ENCODE measurements at places on chromosomes 5 and 9.

- DNase-seq, result no peak
These were observed 3.6 kb downstream of the AK1 start for GRCh38 chr9:127873886-127874285.

- DNase-seq, result no peak
These were observed 2.3 kb downstream of the ACSL6 start for GRCh38 chr5:132008961-132009680.

DNA sequence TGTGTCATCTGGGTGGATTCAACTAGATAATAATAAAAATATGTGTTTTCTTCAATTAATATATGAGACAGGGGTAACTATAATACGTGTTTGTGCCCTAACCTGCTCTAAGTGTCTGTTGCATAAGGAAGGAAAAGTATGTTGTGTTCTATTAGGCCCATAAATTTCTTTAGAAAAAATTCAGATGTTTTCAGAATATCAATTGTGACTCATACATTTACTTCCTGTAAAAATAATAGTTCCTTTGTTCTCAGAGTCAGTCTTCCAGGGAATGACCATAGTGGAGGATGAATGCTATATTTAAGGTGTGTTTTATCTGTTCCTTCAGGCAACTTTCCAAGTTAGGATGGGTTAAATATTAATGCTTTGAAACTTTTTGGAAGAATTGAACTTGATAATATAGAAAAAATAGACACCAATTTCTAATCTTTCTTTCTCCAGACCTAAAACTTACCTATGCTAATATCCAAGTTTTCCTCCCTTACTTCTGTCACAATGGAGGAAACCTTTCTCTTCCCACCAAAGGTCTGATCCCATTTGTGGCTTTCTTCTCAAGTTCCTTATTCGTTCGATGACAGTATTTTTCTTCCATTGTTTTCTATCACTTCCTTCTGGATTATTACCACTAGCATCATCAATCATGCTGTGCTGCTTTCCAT is 49.9 kb downstream of the ISL1 start:
- no peak for DNase-seq

GRCh38 chr9:111456529-111456928 is 27.7 kb downstream of the ECPAS start:
- no peak for DNase-seq

DNA sequence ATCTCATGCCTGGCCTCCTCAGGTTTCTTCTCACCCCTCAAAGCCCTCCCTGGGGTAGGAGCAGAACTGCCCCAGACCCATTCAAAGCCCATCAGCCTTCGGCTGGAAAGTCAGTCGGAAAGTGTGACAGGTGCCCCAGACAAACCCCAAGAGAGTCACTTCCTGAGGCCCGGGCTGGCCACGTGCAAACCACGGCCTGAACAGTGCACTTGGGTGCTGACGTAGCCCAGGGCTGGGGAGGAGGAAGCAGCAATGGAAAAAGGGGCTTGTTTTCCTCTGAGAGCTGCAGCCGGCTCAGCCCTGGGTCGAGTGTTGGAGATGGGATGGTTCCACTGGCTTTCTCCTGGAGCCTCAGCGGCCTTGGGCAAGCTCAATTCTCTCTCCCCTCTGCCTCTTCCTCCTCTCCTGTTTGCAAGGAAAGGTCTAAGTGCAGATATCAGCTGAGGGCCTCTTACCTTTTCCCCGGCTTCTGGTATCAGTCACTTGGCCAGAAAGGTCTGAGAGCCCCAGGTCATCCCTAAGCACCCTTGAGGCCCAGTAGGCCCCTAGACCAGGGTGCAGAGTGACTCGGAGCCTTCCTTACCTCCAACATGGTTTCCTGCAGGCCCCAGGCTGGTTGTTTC is 5.9 kb upstream of the EGR1 start:
- peak; percentile 76 for DNase-seq

DNA sequence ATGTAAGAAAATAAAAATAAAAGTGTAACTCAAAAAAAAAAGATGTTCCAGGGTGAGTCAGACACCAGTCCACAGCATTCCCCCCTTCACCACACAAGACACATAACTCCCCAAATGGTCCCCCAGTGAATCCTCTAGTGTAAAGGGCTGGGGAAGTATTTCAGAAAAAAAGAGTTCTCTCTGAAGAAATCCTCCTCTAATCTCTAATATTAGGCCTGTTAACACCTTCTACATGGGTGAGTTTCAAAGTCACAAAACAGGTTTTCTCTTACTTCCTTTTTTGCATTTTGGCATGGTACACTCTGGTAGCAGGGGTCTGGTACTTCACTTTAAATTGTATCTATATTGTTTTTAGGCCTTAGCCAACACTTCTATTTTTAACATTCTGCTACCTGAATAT is 28.2 kb downstream of the RNF145 start:
- no peak for DNase-seq

DNA sequence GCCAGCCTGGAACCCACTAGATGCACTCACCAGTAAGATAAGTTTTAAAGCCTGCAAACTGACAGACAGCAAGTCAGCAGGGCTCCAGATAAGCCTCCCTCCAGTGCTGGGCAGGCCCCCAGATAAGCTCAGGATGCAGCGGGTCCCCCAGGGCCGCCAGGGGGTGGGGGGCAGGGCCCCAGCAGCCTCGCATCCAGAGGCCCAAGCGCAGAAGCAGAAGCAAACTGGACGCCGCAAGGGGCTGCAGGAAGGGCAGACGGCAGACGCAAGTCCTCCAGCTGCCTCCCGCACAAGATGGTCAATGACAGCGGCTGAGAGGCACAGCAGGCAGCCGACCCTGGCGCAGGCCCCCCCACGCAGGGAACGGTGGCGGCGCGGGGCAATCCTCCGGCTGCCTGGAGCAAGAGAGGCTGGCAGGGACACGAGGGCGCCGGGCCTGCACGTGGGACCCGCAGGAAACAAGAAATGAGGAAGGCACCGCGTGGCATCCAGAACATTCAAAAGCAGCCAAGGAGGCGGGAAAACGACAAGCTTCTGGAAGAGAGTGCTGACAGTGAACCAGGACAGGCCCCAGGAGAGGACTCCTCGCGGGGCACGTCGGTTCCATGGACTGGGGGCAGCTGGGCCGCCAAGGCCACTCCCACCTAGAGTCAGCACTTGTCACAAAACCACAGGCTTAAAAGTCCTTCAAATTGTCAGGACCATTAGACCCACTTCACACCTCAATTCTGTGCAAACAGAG is 49.8 kb downstream of the ROR2 start:
- DNase-seq, result no peak

DNA sequence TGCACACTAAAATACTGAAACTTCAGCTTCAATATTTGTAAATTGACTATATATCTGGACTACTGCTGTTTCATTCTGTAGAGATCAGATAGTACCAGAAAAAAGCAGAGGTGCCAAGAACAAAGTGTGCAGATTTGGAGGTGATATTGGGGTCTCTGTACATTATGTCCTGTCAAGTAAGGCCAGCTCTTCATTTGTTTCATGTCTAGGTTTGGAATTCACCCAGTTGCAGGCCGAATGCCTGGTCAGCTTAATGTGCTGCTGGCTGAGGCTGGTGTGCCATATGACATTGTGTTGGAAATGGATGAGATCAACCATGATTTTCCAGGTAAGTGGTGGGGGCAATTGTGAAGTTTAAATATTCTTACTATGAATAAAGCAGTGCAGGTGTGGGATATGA is 96.9 kb downstream of the NNT start:
- no peak for DNase-seq

DNA sequence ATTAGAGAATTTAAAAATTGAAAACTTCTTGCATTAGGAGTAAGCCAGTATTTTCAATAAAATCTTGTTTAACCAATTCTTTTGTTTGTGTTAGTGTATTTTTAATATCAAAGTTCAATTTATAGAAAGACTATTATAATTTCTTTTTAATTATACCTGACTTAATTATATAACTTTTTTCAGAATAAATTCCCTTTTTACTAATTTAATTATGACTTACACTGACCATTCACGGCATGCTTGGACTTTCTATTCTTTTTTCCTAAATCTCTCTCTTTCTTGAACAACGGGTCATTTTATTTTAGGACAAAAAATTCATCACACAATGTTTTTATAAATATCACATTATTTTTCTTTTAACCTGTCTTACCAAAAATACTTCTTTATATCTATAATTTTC is 555.3 kb upstream of the PTGER4 start:
- DNase-seq, result peak; percentile 44

DNA sequence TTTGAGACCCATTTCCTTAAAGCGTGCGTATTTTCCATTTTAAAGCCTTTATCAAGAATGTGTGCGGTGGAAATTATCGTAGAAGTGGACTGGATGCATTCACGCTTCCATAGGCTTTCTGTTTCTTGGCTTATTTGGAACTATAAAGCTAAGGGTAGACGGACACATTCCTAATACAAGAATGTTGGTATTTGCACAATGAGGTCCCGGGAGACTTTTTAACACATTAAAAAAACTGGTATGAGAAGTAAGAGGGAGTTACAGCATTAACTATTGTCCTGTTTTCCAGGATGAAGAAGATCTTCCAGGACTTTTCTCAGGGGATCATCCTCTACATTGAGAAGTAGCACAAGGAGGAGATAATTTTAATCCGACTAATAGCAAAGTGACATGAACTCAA is 653.0 kb downstream of the MTRR start:
- DNase-seq, result no peak

All from NAMALWA (cell line).